Left hindlimb (tissue), 1 donor: ENCODE measurements at places on chromosomes 11 and 22.
A peak's percentile ranks its signal among the peaks of the same experiment; 100 is the strongest.

DNA sequence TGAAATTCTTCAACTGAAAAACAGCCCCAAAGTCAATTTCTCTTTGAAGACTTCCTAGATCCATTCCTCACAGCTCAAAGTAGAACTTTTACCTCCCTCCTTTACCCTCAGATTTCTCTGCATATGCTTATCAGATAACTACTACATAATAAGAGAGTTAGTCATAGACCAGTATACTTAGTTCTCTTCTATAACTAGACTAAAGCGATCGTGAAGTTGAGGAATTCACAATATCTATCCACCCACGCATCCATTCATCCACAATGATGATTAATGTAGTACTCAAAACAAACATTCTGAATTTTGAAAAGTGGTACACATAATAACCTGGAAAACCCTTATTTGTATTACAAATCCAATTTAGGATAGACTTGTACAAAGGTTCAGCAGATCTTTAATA lies 800.9 kb upstream of the TENM4 start:
- DNase-seq, result no peak

- no peak for DNase-seq
Observed at GRCh38 chr11:93560199-93560932, 17.2 kb upstream of the SMCO4 start.

DNA sequence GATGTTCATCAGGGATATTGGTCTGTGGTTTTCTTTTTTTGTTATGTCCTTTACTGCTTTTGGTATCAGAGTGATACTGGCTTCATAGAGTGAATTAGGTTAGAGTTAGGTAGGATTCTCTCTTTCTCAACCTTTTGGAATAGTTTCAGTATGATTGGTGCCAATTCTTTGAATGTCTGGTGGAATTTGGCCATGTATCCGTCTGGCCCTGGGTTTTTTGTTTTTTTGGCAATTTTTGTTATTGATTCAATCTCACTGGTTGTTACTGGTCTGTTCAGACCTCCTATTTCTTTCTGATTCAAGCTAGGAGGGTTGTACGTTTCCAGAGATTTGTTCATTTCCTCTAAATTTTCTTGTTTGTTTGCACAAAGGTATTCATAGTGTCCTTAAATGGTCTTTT lies 54.4 kb downstream of the ATXN10 start:
- no peak for DNase-seq

DNA sequence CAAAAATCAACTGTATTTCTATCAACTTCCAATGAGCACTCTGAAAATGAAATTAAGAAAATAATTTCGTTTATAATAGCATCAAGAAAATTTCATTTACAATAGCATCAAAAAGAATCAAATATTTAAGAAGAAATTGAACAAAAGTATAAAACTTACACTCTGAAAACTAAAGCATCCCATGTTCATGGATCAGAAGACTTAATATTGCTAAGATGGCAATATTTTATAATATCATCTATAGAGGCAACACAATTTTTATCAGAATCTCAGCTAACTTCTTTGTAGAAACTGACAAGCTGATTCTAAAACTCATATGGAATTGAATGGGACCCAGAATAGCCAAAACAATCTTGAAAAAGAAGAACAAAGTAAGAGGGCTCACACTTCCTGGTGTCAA lies 19.9 kb downstream of the NUP160 start:
- DNase-seq, result no peak

- DNase-seq, result no peak
Observed at GRCh38 chr11:129960216-129961214, 42.1 kb downstream of the PRDM10 start.

- DNase-seq, result no peak
Observed at GRCh38 chr11:65817312-65817834, 16.4 kb upstream of the SNX32 start.

GRCh38 chr11:77178150-77178549 lies 50.1 kb downstream of the MYO7A start:
- DNase-seq, result no peak

DNA sequence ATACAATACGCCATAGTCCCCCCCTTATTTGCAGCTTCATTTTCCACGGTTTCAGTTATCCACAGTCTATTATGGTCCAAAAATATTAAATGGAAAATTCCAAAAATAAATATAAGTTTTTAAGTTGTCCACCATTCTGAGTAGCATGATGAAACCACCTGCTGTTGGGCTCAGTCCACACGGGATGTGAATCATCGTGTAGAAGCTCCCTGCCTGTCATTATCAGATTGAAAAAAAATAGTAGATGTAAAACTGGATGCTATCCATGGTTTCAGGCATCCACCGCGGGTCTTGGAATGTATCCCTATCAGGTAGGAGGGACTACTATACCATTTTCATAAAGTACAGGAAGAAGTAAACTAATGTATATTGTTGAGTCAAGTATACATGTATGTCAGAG lies 127.4 kb downstream of the TTC17 start:
- DNase-seq, result no peak

DNA sequence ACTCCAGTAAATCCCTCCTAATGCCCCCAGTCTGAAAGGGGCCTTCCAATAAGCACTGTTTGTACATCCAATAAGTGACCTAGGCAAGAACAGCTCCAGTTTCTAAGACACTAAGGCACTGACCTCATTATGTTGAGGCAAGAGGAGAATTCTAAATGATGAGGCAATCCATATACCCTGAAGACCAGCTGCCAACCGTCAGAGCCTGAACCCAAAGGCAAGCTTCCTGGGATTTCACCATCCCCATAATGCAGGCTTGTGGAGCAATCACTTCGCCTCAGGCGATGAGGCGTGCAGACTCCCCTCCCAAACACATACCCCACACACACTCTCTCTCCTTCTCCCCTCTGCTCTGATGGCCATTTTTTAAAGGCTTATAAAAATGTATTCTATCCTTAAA lies 49.5 kb downstream of the LGR4 start:
- DNase-seq, result no peak

- DNase-seq, result no peak
Observed at GRCh38 chr22:46241396-46242007, 8.6 kb downstream of the CDPF1 start.

- peak; percentile 49 for DNase-seq
Observed at GRCh38 chr22:36160499-36160942, at the start of gene APOL3. TSS of gene APOL3 (minus strand) at chr22:36160755. CDS start at chr22:36149055, 11,700 bp downstream.

- DNase-seq, result no peak
Observed at GRCh38 chr11:102643941-102644340, 18.8 kb upstream of the MMP20 start.

DNA sequence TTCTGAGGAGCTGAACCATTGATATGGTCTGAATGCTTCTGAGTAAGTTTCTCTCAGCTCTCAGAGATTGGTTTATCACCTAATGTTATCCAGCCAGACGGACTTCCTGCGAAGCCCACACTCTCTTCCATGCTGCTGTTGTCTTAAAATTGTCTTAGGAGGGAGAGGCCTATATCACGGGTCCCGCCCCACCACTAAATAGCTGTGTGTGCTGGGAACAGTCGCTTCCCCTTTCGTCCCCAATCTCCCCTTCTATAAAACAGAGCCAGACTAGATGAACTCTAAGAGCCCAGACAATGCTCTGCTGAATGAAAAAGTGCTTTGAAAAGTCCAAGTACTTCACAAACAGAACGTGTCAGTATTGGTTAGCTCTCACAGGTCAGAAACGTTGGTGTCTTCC lies 81.4 kb upstream of the AKIP1 start:
- no peak for DNase-seq

- DNase-seq, result no peak
Observed at GRCh38 chr11:110777775-110778174, 65.5 kb upstream of the ARHGAP20 start.

DNA sequence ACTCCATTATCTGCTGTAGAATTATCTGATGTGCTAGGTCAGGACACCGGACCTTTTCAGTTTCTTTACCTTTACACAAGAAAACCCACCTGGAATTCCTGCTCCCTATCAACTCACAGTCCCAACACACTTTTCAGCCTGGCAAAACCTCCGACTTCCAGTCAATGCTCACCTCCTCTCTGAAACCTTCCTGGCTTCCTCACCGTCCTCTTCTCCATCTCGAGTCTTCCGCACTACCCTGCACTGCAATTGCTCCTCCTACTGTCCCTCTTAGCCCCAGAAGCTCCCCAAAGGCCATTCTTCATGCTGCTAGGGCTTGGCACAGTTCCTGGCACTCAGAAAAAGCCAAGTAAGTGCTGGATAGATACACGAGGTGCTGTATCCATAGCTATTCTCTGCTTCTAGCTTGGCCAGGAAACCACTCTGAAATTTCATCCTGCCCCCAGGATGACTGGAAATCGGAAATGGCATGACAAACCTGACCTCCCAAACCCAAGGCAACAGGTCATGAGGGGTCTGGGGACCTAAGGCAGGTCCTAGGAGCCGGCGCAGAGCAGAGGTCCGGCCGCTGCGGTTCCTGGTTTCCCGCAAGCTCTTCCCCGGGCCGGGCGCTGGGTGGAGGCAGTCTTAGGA lies 702 bp downstream of the SYN3 start:
- DNase-seq, result no peak

GRCh38 chr11:44014968-44015623 lies 32.7 kb upstream of the ACCSL start:
- no peak for DNase-seq
